ENCODE measurements at places on chromosomes 7 and 10. TPM values are rescaled to one million over a fixed set of nuclear protein-coding genes. Genes with fewer than 3 reads are reported as not detected.
A peak's percentile ranks its signal among the peaks of the same experiment; 100 is the strongest.

DNA sequence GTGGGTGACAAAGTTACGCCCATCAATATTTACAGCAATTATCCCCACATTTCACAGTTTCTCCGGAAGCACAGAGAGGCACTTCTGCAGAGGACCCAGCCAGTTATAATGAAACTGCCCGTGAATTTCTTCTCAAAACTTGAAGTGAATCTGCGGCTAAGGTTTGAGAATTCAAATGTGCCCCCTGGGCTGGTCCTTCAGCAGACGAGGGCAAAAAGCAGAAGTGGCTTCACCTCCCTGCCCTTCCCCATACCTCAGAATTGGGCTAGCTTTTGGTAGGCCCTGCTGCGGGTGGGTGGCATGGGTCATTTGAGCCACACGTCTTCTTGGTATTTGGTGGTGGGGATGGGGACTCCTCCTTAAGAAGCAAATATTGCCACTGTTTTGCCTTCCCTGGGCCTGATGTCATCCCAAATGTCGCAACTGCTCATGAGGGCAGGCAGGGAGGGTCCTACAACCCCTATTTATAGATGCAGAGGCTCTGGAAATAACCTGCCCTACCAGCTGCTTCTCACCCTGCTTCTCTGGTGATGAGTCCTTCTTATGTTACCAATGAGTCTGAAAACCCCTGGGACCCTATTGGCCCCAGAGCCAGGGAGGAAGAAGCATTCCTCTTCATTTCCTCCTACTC, 16.6 kb upstream of the WDFY4 start:
- DNase-seq, result no peak

DNA sequence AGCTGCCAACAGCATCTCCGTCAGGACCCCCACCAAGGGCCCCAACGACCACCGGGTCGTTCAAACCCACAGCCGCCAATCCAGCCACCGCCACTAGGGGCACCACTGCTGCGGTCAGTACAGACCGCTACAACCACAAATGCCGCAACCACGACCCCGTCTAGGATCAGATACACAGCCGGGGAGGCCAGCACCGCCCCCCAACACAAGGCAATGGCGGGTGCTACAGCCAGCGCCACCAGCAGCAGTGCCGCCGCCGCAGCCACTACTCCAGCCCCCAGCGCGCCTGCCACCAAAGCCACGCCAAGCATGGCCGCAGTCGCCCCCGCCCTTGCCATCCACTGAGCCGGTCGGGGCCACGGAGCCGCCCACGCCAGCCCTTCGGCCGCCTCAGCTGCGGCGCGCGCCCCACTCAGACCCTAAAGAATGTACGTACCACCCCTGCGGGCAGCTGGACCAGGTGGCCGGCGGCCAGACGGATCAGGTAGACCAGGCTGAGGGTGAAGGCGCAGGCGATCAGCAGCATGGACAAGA, 473 bp downstream of the CYP51A1 start:
- DNase-seq, result peak; percentile 61

GRCh38 chr7:70711452-70711851, 420.5 kb upstream of the GALNT17 start:
- DNase-seq, result no peak

GRCh38 chr10:3418041-3418754, 245.6 kb upstream of the PITRM1 start:
- DNase-seq, result no peak

GRCh38 chr7:42097752-42098151, 139.3 kb downstream of the GLI3 start:
- no peak for DNase-seq

The PRPS1L1 gene
- not detected for total RNA-seq

The VENTX gene
- 0.33 TPM for total RNA-seq

Measured in breast epithelium (tissue), 4 donors.